Naive thymus-derived CD8-positive, alpha-beta T cell (primary cell): ENCODE measurements at places on chromosomes 1 and 21.

DNA sequence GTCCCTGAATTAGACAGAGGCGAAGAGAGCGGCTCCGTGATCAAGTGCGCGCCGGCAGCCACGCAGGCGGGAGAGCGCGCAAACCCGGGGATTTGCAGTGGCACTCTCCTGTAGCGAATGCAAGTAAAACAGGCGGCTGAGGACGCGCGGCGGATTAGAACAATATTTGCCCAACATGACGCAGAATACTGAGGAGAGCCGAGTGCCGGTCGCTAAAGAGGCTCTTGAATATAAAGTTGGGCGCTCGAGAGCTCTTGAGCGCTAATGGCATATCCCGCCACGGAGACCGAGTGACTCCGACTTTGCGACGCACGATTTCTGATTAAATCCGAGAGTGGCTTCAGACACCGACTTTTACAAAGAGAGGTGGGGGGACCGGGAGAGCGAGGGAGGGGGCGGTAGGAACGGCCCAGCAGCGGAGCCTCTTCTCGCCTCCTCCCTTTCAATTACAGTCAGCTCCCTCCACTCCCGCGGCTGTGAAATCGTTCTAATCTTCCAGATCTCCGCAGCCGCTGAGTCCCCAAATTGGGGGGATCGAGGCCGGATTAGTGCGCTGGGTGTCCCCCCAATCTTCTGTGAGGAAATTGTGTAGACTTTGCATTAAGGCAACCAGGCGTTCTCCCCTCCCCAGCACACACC is 2.3 kb downstream of the PAX7 start:
- H3K36me3 ChIP-seq = no peaks in the 10 kb centered on the region
- no peak overlapping the region for H3K4me3 ChIP-seq
- peaks cover 50% of the 10 kb centered on the region for H3K27me3 ChIP-seq
- no peak for DNase-seq

- no peaks in the 10 kb centered on the region for H3K36me3 ChIP-seq
- no peak overlapping the region for H3K27ac ChIP-seq
- no peak overlapping the region for H3K4me3 ChIP-seq
- no peak for DNase-seq
- H3K4me1 ChIP-seq = no peaks in the 10 kb centered on the region
Measured at GRCh38 chr1:17797478-17797877, 42.3 kb downstream of the ACTL8 start.

DNA sequence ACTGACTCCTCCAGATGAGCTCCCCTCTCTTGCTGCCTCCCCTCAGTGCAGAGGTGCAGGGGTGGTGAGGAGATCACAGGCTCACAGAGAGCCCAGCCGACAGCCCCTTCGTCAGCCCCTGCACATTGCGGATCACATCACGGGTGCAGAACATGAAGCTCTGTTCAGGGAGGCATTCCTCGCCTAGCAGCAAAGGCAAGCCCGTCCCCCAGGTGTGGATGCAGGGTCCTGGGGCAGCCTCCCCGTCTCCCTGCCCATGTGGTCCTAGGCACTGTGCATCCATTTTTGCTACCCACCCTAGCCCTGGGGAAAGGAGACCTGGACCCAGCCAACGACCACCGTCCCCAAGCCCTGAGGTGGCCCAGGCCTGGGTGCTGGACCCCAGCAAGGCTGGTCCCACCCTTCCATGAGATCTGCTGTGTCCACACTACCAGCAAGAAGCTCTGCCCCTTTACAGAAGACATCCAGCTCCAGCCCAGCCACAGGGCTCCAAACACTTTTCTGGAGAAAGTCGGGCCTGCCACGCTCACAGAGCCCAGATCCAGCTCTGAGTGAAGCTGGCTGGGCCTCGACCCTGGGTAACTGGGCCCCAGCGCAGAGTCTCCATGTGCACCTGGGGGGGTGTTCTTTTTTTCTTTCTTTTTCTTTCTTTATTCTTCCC is 248.7 kb downstream of the NPHP4 start:
- no peak overlapping the region for H3K4me3 ChIP-seq
- peaks cover 20% of the 10 kb centered on the region for H3K27me3 ChIP-seq
- no peaks in the 10 kb centered on the region for H3K36me3 ChIP-seq
- peaks cover 24% of the 10 kb centered on the region for H3K4me1 ChIP-seq

DNA sequence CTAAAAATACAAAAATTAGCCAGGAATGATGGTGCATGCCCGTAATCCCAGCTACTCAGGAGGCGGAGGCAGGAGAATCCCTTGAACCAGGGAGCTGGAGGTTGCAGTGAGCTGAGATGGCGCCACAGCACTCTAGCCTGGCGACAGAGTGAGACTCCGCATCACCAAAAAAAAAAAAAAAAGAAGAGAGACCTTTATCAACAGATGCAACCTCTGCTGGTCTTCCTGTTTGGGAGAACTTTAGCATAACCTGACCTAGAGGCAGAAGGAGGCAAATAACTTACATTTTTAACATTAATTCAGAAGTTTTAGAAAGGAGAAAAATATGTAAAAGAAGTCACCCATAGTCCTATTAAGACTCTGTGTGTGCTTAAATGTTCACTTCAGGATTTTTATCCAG is 32.4 kb downstream of the SLAMF1 start:
- no peaks in the 10 kb centered on the region for H3K36me3 ChIP-seq
- peak overlapping the region; percentile 36 for H3K27ac ChIP-seq
- peaks cover 15% of the 10 kb centered on the region for H3K4me1 ChIP-seq
- H3K27me3 ChIP-seq = no peaks in the 10 kb centered on the region
- no peak for DNase-seq

DNA sequence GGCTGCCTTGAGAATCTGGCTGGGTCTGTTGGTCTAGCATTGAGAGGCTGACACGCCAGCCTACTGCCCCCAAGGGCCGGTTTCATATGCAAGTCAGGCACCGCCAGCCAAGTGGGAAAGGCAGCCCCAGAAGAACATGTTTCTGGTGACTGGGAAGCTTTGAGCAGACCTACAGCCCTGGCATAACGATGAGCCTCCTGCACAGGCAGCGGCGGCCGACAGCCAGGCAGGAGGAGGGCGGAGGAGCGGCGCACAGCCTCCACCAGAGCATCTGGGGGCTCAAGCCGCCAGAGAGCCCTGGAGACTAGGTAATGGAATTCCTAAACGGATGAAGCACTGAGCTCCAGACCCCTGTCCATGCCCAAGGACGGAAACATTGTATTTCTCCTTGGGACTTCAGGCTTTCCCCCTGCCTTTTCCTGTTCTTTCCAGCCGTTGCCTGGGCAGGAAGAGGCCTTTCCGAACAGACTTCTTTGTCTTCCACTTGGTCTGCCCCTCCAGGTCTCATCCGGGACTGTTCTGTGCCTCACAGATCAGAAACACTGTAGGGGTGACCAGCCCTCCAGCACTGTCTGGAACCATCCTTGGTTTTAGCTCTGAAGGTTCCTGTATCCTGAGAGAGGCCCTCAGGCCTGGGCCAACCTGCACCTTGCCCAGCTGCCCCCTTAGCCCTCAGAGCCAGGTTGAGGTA is 59.5 kb downstream of the IRF2BP2 start:
- H3K36me3 ChIP-seq = no peaks in the 10 kb centered on the region
- no peaks in the 10 kb centered on the region for H3K4me1 ChIP-seq
- no peak overlapping the region for H3K4me3 ChIP-seq
- DNase-seq = no peak
- H3K27ac ChIP-seq = no peak overlapping the region
- no peaks in the 10 kb centered on the region for H3K27me3 ChIP-seq

DNA sequence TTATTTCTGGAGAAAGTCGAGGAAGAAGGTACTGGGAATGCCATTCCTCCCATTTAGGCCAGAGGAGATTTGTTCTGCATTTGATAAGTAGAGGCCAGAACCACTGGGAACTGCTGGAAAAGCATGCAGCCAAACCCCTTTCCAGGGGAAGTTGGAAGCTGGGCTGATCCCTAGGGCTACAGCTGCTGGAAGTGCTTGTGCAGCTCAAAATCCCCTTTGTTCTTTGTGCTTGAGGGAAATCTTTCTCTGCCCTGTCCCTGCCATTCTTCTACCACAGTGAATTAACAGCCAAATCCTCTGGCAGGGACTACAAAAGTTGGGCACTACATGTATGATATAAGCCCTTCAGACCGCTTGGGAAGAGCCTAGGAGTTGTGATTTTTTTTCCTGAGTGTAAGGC is 734.1 kb downstream of the LRRIQ3 start:
- no peaks in the 10 kb centered on the region for H3K36me3 ChIP-seq
- no peak overlapping the region for H3K4me3 ChIP-seq
- no peaks in the 10 kb centered on the region for H3K4me1 ChIP-seq
- H3K27me3 ChIP-seq = no peaks in the 10 kb centered on the region
- DNase-seq = no peak

DNA sequence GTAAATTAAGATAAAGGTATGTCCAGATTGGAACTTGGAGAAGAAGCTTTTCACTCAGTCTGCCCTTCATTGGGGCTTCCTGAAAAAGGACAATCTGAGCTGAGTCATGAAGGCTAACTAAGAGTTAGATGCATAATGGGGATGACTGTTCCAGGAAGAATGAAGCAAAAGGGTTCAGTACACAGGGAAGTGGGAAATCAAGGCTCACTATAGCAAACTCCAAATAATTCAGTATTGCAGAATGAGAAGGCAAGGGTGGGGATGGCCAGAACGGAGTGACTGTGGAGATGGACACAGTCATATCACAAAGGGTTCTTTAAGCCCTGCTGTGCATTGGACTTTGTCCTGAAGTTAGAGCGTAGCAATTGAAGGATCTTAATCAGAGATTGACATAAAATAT is 158.3 kb downstream of the FGGY start:
- H3K27me3 ChIP-seq = no peaks in the 10 kb centered on the region
- H3K4me1 ChIP-seq = no peaks in the 10 kb centered on the region
- no peak for DNase-seq

GRCh38 chr1:41044187-41044586 is 22.7 kb upstream of the SLFNL1 start:
- peaks cover 5% of the 10 kb centered on the region for H3K4me1 ChIP-seq
- H3K4me3 ChIP-seq = no peak overlapping the region
- H3K27me3 ChIP-seq = no peaks in the 10 kb centered on the region
- no peak overlapping the region for H3K27ac ChIP-seq
- no peak for DNase-seq
- H3K36me3 ChIP-seq = peaks cover 9% of the 10 kb centered on the region

- H3K4me3 ChIP-seq = no peak overlapping the region
- H3K27ac ChIP-seq = no peak overlapping the region
- DNase-seq = peak; percentile 42
- H3K36me3 ChIP-seq = no peaks in the 10 kb centered on the region
- peaks cover 13% of the 10 kb centered on the region for H3K27me3 ChIP-seq
Measured at GRCh38 chr1:180923021-180923841, 10.5 kb downstream of the KIAA1614 start.

GRCh38 chr1:147611586-147611985 is 58.7 kb downstream of the ACP6 start:
- H3K27me3 ChIP-seq = no peaks in the 10 kb centered on the region
- no peaks in the 10 kb centered on the region for H3K4me1 ChIP-seq
- peaks cover 21% of the 10 kb centered on the region for H3K36me3 ChIP-seq

GRCh38 chr1:59675936-59676335 is 138.8 kb upstream of the HOOK1 start:
- peaks cover 3% of the 10 kb centered on the region for H3K36me3 ChIP-seq
- no peak overlapping the region for H3K27ac ChIP-seq
- no peak overlapping the region for H3K4me3 ChIP-seq
- H3K4me1 ChIP-seq = peaks cover 5% of the 10 kb centered on the region

DNA sequence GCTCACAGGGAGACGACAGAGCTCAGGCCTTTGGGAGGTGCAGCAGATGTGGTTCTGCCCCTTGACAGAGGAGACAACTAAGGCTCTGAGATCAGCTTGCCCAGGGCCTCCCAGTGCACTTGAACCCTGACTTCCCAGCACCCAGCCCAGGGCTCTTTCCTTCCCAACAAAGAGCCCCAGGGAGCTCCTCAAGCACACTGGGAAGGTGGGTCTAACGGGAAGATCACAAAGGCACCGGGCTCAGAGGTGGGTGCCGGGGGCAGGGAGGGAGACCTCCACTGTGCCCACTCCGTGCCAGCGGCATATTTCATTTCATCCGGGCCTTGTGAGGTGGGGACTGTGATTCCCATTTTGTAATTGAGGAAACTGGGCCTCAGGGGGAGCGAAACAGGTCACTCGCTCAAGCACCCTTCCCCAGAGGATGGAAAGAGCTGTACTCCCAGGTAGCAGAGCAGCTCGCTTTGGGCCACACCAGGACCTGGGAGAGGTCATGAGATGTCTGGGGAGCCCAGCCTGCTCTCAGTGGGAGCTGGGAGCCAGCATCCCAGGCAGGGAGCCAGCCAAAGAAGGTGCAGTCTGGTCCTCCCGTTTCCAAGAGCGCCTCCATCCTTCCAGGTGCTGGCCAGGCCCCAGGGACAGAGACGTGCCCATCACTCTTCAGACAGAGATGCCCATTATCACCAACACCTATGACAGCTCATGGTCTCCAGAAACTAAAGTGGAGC is 82.3 kb downstream of the SYT2 start:
- H3K4me1 ChIP-seq = peaks cover 25% of the 10 kb centered on the region
- no peak overlapping the region for H3K27ac ChIP-seq
- DNase-seq = no peak
- H3K27me3 ChIP-seq = peaks cover 42% of the 10 kb centered on the region
- no peaks in the 10 kb centered on the region for H3K36me3 ChIP-seq

GRCh38 chr1:41641941-41642527 is 157.6 kb upstream of the EDN2 start:
- H3K4me3 ChIP-seq = no peak overlapping the region
- H3K27ac ChIP-seq = no peak overlapping the region
- H3K4me1 ChIP-seq = peaks cover 13% of the 10 kb centered on the region
- no peaks in the 10 kb centered on the region for H3K36me3 ChIP-seq

GRCh38 chr1:163565166-163565565 is 243.4 kb downstream of the NUF2 start:
- H3K27ac ChIP-seq = no peak overlapping the region
- DNase-seq = no peak
- H3K36me3 ChIP-seq = no peaks in the 10 kb centered on the region

- no peaks in the 10 kb centered on the region for H3K27me3 ChIP-seq
- peak overlapping the region; percentile 99 for H3K4me3 ChIP-seq
- peaks cover 10% of the 10 kb centered on the region for H3K36me3 ChIP-seq
- H3K4me1 ChIP-seq = peaks cover 30% of the 10 kb centered on the region
Measured at GRCh38 chr1:101025283-101025656, 314 bp downstream of the DPH5 start.

DNA sequence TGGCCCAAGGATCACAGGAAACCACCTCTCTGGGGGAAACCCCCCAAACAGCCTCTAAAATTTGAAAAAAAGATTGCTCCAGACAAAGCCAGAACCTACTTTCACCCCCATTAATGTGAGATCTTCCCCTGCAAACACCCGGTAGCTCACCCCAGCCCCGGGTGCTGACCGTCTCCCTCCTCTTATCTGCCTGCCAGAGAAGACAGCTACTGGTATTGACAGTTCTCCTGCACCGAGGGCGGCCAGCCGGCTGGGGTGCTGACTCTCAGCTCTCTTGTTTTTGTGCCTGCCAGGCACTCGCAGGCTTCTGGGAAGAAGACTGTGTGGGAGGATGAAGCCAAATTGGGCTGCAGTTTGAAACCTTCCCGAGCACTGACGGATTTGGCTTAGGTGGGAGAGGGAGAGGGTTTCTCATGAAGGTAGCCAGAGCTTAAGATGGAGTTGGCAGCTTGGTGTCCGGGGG is 48.2 kb downstream of the RASSF5 start:
- H3K36me3 ChIP-seq = peaks cover 8% of the 10 kb centered on the region
- DNase-seq = no peak
- peak overlapping the region; percentile 99 for H3K4me3 ChIP-seq
- peak overlapping the region; percentile 94 for H3K27ac ChIP-seq
- peaks cover 75% of the 10 kb centered on the region for H3K4me1 ChIP-seq

- DNase-seq = no peak
- no peak overlapping the region for H3K27ac ChIP-seq
- peaks cover 2% of the 10 kb centered on the region for H3K27me3 ChIP-seq
- no peak overlapping the region for H3K4me3 ChIP-seq
- no peaks in the 10 kb centered on the region for H3K36me3 ChIP-seq
- H3K4me1 ChIP-seq = no peaks in the 10 kb centered on the region
Measured at GRCh38 chr1:22855668-22856606, 116.7 kb downstream of the LACTBL1 start.
